ENCODE measurements at places on chromosomes 6 and 20.

- no peak for DNase-seq
Observed at GRCh38 chr20:38161412-38161774, 3.7 kb downstream of the TGM2 start.

DNA sequence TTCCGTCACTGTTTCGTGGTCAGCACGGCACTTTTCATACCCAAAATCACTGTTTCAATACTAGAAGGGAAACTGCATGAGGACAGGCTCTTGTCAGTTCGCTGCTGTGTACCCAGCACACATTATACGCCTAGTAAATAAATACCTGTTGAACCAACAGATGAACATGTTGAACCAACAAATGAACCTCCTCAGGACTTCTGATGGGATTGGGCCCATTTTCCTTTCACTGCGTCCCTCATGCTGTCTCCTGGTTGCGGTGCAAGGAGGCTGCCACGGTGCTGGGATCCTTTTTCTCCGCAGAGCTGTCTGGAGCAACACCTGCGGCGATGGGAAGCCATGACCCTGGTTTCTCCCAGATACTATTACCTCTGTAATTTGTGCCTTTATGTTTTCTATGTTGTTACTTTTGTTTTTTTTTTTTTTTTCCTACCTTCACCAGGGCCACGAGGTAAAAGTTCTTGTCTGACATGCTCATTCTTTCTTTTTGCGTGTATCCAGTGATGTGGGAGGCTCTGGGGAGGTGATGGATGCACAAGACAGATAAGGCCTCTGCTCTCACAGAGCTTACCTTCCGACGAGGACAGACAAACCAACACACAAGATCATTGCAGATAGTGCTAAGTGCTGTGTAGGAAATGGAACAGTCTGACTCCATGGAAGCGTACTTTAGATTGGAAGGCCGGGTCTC is 1.1 kb downstream of the VAPB start:
- DNase-seq = no peak

DNA sequence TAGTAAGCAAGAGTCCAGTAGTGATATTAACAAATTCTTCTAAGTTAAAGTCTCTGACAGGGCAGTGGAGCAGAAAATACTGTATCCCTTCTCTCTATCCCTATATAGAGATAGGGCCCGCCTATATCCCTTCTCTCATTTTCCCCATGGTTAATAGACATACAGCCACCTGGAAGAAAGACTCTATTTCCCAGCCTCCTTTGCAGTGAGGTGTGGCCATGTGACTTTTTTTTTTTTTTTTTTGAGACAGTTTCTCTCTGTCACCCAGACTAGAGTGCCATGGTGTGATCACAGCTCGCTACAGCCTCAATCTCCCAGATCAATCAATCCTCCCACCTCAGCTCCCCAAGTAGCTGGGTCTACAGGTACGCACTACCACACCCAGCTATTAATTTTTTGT is 16.7 kb upstream of the CDK5RAP1 start:
- DNase-seq = no peak

GRCh38 chr6:132505158-132505557 is 7.8 kb downstream of the STX7 start:
- DNase-seq = no peak

DNA sequence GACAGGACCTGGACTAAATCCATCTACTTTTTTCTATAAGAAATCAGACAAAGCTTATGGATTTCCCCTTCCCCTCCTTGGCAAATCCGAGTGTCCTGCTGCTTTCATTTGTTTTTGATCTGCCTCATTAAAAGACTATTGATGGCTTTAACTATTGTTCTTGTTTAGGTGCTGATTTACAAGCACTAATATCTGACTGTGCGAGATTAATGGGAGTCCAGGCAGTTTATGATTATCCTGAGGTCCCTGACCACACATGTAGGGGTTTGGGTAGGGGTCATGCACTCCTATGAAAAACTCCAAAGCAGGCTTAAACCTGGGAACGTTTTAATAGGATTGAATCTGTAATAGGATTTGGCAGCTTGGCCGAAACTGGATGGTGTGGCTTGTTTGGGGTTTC is 317.5 kb upstream of the POU3F2 start:
- no peak for DNase-seq

- no peak for DNase-seq
Observed at GRCh38 chr6:170027647-170028043, 263.2 kb downstream of the DLL1 start.

- DNase-seq = no peak
Observed at GRCh38 chr6:1821513-1822183, 211.9 kb downstream of the FOXC1 start.

DNA sequence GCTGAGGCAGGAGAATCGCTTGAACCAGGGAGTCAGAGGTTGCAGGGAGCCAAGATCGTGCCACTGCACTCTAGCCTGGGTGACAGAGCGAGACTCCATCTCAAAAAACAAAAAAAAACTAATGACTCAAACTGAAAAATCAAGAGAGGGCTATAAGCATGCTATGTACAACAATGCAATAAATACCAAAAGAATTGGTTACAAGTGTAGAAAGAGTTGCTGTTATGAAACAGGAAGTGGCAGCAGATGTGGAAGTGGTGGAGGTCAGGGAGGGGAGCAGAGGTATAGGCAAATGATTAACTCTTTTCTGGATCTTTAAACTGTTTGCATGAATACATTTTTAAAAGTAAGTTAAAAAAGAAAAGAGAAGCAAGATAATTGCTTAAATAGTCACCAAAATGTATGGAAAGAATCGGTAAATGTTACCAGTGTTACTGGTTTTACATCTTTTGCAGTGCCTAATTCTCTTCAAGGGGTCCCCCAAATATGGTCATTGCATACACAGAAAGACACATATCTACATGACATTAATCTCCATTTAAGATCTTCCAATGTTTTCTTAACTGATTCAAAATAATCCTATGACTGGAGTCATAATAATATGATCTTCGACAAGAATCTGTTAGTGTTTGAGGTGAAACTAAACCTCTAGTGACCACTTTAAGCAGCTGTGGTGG is 15.0 kb downstream of the CALHM6 start:
- no peak for DNase-seq

DNA sequence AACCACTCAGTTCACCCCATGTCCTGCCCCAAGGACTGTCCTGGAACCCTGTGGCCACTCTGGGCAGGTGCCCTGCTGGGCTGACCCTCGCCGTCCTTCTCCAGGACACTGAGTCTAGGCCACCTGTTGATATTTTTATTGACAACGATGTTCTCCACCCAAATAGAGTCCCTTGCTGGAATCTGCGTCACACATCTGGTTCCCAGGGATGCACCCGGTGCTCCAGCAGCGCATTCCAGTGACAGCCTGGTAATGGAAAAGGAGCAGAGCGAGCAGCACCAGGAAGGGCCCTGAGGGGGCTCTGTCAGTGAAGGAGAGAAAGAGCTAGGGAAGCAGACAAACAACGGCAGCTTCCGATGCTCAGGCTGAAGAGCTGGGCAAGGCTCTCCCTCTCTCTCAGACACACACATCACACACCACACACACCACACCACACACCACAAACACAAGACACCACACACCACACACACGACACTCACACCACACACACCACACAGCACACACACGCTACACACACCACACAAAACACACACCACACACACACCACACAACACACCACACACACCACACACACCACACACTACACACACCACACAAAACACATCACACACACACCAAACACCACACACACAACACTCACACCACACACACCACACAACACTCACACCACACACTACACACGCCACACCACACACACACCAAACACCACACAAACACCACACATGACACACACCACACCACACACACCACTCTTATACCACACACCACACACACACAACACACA is 117.9 kb upstream of the THBS2 start:
- peak; percentile 48 for DNase-seq

GRCh38 chr20:50415516-50416268 is 94.5 kb upstream of the PTPN1 start:
- no peak for DNase-seq

GRCh38 chr6:45445364-45445748 is 67.6 kb upstream of the SUPT3H start:
- DNase-seq = no peak

GRCh38 chr6:137715589-137716045 is 151.4 kb upstream of the TNFAIP3 start:
- DNase-seq = no peak

DNA sequence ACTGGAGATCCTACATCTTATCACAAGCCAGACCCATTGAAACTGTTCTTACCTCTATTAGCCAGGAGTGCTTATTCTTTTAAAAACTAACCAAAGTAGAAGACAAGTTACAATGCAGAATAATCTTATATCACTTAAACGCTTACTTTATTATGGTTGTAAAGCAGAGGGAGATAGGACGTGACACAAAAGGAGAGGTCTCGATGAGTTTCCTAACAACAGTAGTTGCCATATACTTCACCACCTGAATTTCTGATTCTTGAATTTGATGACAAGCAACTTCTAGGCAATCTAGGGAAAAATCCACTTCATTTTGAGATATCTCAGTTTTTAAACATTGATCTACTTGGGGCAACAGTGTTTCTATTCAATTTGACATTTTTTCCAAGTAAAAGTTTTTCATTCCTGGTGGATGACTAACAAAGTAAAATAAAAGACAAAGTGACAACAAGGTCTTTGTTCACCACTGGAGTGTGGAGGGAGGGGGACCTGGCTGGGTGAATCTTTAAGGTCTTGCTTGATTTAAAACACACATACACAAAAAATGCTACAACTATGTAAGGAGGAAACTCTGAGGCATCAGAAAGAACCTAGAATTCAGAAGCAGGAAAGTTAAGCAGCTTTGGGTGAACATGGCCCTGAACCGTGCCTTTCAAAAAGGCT is 110.9 kb downstream of the SMLR1 start:
- DNase-seq = no peak

DNA sequence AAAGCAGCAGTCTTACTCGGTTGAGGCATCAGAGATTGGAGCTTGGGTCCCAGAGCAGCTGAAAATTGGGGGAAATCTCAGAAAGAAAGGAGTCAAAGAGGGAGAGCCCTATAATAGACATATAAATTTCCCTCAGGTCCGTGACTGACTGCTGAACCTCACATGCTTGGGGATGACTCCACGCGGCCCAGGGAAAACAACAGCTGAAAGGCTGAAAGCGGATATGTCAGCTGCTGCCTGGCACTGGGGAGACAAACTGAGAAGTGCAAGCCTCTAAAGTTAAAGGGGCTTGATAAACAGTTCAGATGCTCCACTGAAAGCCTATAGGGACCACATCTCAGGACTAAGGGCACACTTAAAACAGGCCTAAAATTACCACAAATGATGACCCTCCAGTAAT is 255.9 kb upstream of the RIN2 start:
- DNase-seq = no peak

DNA sequence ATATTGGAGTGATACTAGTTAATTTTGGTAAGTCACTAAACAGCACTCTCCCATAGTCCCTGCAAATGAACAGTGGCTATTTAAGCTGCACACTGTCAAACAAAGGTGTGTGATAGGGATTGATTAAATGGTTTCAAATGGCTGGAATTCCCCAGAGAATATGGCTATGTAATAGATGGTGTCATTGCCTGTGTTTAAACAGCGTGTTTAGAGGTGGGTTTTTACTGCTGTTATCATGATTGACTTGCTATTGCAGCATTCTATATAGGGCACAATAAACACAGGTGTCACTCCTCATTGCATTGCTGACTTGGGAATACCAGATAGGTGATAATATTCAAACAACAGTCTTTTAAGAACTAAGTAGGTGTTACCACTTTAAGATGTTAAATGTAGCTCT is 171.7 kb upstream of the MAN1A1 start:
- no peak for DNase-seq

- DNase-seq = peak; percentile 92
Observed at GRCh38 chr6:35688605-35689322, at the start of gene FKBP5. Gene FKBP5, minus strand, starts transcription at chr6:35688915. Its CDS starts 46,091 bp downstream, at chr6:35642824.

- peak; percentile 39 for DNase-seq
Observed at GRCh38 chr20:4633780-4634179, 87.9 kb upstream of the PRND start.

DNA sequence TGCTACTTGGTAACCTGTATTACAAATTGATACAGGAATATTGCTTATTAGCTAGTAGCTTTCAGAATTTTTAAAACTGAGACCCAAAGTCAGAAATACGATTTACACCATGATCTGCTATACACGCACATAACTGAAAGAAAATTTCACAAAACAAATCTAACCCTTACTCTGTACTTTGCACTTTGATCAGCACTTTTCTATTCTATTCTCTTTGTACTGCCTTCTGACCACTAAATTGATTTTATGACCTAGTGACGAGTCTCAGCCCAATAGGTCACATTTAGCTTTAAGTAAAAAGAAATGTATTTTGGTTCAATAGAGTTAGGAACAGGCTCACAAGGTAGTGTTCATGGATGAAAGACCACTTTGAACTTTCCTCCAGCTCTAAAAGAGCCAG is 252.5 kb downstream of the TBX18 start:
- DNase-seq = no peak

- peak; percentile 35 for DNase-seq
Observed at GRCh38 chr6:2794171-2794730, 29.1 kb downstream of the WRNIP1 start.

GRCh38 chr20:922781-923180 is 6.6 kb upstream of the ANGPT4 start:
- DNase-seq = no peak

GRCh38 chr6:90148867-90149266 is 147.8 kb downstream of the BACH2 start:
- no peak for DNase-seq

DNA sequence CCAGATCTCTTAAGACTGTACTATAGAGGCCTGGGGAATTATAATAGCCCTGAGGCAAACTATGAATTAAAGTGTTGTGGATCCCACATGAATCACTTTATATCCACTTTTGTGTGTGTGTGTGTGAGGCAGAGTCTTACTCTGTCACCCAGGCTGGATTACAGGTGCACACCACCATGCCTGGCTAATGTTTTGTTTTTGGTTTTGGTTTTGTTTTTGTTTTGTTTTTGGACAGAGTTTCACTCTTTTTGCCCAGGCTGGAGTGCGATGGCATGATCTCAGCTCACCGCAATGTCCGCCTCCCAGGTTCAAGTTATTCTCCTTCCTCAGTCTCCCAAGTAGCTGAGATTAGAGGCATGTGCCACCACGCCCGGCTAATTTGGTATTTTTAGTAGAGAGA is 32.2 kb upstream of the MICB start:
- no peak for DNase-seq

All from HTR-8/SVneo (cell line).